Esophagus mucosa (tissue), 1 donor: ENCODE measurements at places on chromosomes 5 and 9. TPM values are rescaled to one million over a fixed set of nuclear protein-coding genes. Genes with fewer than 3 reads are reported as not detected.

- ATAC-seq = no peak
Measured at GRCh38 chr9:30661925-30662324, 1722.5 kb upstream of the ACO1 start.

DNA sequence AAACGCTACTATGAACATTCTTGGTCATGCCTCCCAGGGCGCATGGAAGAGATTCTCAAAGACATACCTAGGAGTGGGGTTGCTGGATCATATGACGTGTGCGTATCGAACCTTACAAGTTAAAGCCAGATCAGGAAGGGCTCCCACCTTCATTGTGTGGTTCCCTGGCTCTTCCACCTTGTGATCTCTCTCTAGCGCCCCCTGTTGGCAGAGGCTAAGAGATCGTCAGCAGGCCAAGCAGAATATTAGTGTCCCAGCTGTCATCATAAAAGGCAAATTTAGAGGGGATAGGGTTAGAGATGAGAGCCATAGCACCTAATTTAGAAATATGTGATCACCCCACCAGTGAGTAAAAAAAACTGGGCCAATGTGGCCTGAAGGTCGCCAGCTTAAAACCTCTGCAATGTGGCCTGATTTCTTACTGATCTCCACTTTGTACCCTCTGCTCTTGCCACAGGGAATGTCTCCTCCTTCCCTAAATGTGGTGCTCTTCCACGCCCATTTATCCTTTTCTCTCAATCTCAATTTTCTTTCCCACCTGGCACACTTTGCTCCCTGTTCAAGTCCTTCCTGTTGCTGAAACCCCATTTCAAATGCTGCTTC, 91.7 kb upstream of the SHB start:
- ATAC-seq = peak; percentile 53

DNA sequence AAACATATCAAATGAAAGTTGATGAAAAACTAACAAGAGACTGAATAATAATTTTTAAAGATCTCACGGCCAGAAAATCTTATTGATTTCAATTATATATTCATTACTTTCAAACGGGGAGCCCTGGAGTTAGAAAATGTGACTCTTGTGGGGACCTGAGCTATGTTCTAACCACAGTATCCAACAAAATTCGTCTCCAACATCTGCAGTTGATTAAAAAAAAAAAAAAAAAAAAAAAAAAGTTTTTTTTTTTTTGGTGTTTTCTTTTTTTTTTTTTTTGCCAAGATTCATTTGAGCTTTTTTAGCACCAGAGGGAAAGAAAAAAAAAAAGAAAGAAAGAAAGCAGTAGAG, 144.3 kb upstream of the PIK3R1 start:
- ATAC-seq = no peak

- no peak for ATAC-seq
Measured at GRCh38 chr9:754150-754931, 87.2 kb upstream of the DMRT1 start.

- peak; percentile 65 for ATAC-seq
Measured at GRCh38 chr9:27632254-27632653, 59.0 kb upstream of the C9orf72 start.

GRCh38 chr9:78130004-78130403, 98.4 kb upstream of the GNAQ start:
- ATAC-seq = peak; percentile 73

DNA sequence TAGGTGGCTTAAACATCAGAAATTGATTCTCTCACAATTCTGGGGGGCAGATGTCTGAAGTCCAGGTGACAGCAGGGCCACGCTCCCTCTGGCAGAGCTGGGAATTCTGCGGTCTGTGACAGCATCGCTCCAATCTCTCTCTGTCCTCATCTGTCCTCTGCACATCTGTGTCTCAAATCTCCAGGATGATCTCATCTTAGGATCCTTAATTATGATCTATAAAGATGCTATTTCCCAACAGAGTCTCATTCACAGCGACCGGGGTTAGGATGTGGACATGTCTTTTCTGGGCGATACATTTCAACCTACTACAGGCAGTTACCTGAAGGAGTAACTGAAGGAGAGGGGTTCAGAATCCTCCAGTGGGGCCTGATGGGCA, 31.4 kb downstream of the ANKRD33B start:
- ATAC-seq = peak; percentile 7

DNA sequence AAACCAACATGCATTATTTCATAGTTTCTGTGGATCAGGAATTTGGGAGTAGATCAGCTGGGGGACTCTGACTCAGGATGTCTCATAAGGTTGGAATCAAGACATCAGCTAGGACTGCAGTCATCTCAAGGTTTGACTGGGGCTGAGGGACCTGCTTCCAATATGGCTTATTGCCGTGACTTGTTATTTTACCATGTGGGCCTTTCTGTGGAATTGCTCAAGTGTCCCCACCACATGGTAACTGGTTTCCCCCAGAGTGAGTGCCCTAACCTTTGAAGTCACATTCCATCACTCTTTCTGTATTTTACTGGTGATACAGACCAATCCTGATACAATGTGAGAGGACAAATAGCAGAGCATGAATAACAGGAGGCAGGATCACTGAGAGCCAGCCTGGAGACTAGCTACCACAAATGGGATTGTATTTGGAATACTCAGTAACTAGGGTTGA, 70.2 kb upstream of the ELL2 start:
- ATAC-seq = no peak

- peak; percentile 66 for ATAC-seq
Measured at GRCh38 chr5:97297063-97297703, 114.1 kb upstream of the RIOK2 start.

The NMUR2 gene
- total RNA-seq = not detected

GRCh38 chr9:22203371-22204138, 194.4 kb upstream of the CDKN2B start:
- no peak for ATAC-seq

The IL3 gene
- not detected for total RNA-seq

GRCh38 chr9:18739127-18739526, 265.2 kb downstream of the ADAMTSL1 start:
- ATAC-seq = no peak

DNA sequence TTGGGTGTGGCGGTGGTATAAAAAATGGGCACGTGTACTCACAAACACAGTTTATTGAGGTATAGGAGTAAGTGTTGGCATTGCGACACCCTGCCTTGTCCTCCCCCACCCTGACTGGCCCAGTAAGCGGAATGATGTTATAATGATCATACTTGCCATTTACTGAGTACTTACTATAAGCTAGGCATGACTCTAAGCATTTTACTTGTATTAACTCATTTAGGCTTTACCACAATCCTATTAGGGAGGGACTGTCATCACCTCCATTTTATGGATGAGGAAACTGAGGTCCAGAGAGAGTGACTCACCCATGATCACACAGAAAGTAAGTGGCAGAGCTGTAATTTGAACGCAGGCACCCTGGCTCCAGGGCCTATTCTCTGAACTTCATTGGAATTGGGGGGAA, 2.3 kb downstream of the SMIM3 start:
- ATAC-seq = peak; percentile 82

DNA sequence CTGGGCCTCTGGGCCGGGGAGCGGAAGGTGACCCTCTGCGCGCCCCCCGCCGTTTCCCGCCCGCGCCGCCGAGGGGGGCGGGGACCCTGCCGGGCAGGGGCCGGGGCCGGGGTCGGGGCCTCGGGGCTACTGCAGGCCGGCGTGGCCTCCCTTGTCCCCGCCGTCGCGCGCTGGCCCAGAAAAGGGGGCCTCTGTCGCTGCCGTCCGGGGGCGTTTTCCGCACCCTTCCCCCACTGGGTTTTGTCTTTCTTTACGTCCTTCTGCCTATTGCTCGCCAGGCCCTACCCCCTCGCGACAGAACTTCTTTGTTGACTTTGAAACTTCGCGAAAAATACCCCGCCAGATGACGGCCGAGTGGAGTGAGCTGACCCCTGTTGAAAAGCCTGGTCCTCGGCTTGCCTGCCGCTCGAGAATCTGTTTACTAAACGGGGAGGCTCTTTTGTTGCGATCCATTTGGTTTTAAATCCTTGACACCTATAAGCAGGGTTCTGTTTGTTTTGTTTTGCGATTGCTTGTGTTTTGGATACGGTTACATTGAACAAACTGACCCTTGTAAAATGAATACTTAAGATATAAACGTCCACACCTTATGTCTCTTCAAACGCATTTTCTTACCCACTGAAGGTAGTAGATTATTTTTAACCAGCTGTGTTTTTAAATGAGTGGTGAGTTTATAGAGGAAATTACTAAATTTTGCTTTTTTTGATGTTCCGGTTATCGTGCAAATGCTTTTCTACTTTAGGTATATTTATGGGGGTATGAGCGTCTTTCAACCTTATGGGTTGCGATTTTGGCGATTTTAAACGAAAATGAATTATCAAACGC, 765 bp downstream of the MARCHF6 start:
- no peak for ATAC-seq

DNA sequence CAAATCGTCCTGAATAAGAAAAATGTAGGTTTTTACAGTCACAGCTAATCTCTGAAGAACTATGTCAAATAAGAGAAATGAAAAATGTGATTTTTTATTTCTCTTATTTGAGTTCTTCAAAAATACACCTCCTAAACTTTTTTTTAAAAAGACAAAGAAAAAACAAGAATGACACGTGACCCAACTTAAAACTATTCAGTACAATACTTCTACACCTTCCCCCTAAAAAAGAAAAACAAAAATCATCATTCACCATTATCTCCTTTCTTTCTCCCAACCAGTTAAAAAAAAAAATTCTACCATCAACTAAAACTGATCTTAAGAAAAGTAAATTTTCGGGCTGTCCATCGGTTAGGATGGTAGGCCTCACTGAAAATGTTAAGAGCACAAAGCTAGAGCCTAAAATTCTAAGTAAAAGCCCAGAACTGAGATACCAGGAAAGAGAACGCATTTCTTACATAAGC, 2.1 kb downstream of the RNF145 start:
- ATAC-seq = no peak

The KLF4 gene
- total RNA-seq = 113 TPM

The FLT4 gene
- total RNA-seq = 1.9 TPM

GRCh38 chr5:15007646-15008045, 136.1 kb upstream of the ANKH start:
- ATAC-seq = no peak
